ENCODE measurements at places on chromosomes 4 and X. TPM values are rescaled to one million over a fixed set of nuclear protein-coding genes. Genes with fewer than 3 reads are reported as not detected.

Gene STATH
- total RNA-seq, result not detected

Gene SRPX
- 6.1 TPM for total RNA-seq

Gene GTPBP6
- 36.5 TPM for total RNA-seq

Gene GAGE1
- total RNA-seq, result not detected

Gene SCML2
- 8.1 TPM for total RNA-seq

Gene NMU
- total RNA-seq, result 1.1 TPM

Gene TLR7
- total RNA-seq, result not detected

Gene PTTG2
- not detected for total RNA-seq

Gene CSAG3
- not detected for total RNA-seq

Gene CLTRN
- 1.2 TPM for total RNA-seq

Gene SPATA18
- 5.6 TPM for total RNA-seq

Gene PAGE5
- not detected for total RNA-seq

Gene REELD1
- not detected for total RNA-seq

Gene RNF150
- total RNA-seq, result 0.39 TPM

Gene CLNK
- total RNA-seq, result not detected

Gene JADE3
- total RNA-seq, result 11.6 TPM

Gene ADGRG4
- total RNA-seq, result not detected

Gene MAGEC2
- not detected for total RNA-seq

Gene RHOXF2B
- total RNA-seq, result not detected
